ENCODE measurements at places on chromosomes 5 and 9. TPM values are rescaled to one million over a fixed set of nuclear protein-coding genes. Genes with fewer than 3 reads are reported as not detected.

DNA sequence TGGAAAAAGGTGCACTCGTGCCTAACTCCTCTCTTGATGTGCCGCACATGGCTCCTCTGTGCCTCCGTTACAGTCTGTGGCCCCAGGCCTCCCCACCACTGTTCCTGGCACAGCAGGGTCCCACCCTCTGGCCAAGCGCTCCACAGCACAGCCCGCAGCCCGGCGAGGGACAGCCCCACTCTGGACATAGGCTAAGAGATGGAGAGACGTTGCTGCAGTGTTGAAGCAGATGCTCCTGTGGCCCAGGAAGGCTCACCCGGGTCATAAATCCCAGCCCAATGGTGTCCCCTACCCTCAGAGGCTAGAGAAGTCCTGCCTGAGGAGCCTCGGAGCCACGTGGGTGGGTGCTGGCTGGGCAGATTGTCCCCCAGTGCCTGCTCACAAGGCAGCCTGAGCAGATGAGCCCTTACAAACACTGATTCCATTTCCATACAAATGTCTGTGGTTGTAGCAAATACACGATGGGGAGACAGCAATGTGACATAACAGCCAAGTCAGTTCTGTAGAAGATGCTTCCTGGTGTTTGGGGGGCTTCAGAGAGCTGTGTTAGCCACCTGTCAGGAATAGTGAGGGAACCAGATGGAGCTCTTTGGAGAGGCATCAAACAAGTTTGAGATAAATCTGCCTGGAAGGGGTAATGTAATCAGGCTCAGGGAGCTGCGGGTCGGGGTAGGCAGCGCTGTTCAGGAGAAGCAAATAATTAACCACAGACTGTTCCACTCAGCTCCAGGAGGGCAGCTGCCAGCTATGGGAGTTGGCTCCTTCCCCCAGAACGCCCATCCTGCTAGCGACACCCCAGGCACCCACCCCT lies 41.7 kb downstream of the C5orf15 start:
- no peak for DNase-seq

DNA sequence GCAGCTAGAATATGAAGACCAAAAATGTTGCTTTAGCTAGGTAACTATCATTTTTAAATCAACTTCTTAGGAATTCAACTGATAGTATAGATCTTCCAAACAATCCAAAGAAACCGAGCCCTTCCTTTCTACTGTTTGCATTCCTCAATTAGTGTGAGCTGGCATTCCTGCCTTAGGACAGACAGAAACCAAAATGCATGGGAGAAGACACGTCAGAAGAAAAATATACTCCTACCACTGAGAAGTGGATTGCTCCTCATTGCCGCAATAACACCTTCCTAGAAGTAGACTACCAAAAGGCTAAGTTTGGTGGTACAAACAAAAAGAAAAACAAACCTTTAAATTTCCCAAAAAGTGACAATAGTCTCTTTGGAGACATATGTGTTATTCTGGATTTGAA lies 440.0 kb downstream of the SEMA5A start:
- DNase-seq, result no peak

- no peak for DNase-seq
These were observed 20.1 kb upstream of the SMARCA2 start for GRCh38 chr9:1995084-1995483.

GRCh38 chr5:6393596-6394194 lies 15.3 kb upstream of the MED10 start:
- no peak for DNase-seq

- DNase-seq, result no peak
These were observed 241.4 kb downstream of the HINT1 start for GRCh38 chr5:130923543-130924124.

- DNase-seq, result peak; percentile 47
These were observed 15.5 kb downstream of the AKNA start for GRCh38 chr9:114371973-114372917.

DNA sequence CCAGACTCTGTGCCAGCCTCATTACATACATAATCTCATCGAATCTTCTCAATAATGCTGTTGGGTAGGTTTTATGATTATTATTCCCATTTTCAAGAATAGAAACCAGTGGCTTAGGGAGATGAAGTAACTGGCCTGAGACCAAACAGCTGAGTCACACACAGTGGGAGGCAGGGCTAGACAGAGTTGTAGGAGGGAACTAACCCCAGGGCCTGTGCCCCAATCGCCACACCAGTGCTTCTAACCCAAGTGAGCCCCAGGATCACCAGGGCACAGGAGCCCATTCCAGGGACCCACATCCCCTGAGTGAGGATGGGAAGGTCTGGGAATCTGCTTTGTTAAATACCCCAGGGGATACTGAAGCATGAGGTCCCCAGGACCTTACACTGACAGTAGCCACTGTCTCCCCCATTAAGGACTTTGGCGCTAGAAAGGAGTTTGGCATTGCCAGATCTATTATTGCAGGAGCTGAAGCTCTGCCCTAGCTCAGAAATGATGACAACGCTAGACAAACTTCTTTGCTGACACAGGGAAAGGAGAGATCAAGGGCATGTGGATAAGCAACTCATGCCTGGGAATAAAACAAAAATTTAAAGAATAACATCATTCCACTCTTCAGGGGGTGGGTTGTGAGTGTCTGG lies 63.8 kb upstream of the PPARGC1B start:
- no peak for DNase-seq

DNA sequence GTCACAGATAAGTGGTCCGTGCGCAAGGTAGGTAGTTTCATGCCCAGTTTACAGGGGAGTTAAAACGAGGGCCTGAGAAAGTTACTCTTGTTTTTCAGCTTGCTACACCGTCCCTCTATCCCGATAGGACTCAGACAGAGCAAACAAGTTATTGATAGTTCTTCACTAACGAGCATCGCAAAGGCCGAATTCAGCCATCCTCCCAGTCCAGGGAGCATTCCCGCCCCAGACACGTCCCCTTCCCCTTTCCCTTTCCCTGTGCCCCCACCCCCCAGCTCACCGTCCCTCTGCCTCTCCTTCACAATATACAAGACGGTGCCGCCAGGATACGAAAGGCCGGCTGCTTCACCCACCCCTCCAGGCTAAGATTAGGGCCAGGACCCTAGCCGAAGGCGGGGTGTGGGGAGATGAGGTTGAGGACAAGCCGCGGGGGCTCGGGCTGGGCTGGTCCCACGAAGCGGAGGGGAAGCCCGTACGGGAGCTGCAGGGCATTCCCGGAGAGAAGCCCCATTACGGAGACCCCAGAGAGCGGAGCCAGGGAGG lies 599 bp downstream of the KIAA1191 start:
- peak; percentile 7 for DNase-seq

GRCh38 chr9:131277910-131278701 lies 1.8 kb upstream of the FAM78A start:
- DNase-seq, result peak; percentile 63

The NPDC1 gene
- total RNA-seq, result 80.1 TPM

The PCDHB7 gene
- not detected for total RNA-seq

The C5orf58 gene
- total RNA-seq, result not detected

The PDGFRB gene
- total RNA-seq, result 0.76 TPM

The FGF18 gene
- 0.21 TPM for total RNA-seq
